ENCODE measurements at places on chromosomes 11 and 22.

- DNase-seq = no peak
These were observed 37.4 kb downstream of the DUSP8 start for GRCh38 chr11:1534682-1535081.

- peak; percentile 53 for DNase-seq
These were observed 25.9 kb upstream of the HTATIP2 start for GRCh38 chr11:20337526-20338154.

- DNase-seq = no peak
These were observed 407.4 kb downstream of the LRRC4C start for GRCh38 chr11:41051919-41052635.

GRCh38 chr22:46484861-46485595, 52.4 kb downstream of the CELSR1 start:
- DNase-seq = no peak

DNA sequence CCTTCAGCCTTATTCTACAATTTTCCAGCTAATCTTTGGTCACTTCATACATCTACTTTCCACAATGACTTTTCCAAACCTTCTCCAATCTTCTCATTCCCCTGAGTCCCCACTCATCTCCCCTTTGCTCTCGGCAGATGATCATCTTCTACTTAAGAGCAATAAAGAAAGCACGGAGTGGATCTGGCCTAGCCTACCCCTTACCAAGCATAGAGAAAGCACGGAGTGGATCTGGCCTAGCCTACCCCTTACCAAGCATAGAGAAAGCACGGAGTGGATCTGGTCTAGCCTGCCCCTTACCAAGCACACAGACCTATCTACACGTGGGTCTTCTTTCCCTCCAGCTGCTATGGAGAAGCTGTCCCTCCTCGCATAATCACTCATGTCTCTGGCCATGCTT, 558.6 kb downstream of the OPCML start:
- DNase-seq = no peak

GRCh38 chr22:38843657-38844314, at the start of gene NPTXR:
Gene NPTXR, minus strand, starts transcription at chr22:38844028.
- DNase-seq = peak; percentile 23

- DNase-seq = no peak
These were observed 4.2 kb upstream of the LIF start for GRCh38 chr22:30250661-30251267.

- DNase-seq = no peak
These were observed 61.8 kb upstream of the UBASH3B start for GRCh38 chr11:122593473-122594420.

- DNase-seq = no peak
These were observed 160.1 kb upstream of the ZC3H12C start for GRCh38 chr11:109933126-109933525.

GRCh38 chr11:121451986-121452608, at the start of gene SORL1:
Gene SORL1, plus strand, starts transcription at chr11:121452314. Its CDS starts 18 bp downstream, at chr11:121452332.
- no peak for DNase-seq

- DNase-seq = no peak
These were observed 4.2 kb downstream of the ALDH3B1 start for GRCh38 chr11:68014157-68014946.

DNA sequence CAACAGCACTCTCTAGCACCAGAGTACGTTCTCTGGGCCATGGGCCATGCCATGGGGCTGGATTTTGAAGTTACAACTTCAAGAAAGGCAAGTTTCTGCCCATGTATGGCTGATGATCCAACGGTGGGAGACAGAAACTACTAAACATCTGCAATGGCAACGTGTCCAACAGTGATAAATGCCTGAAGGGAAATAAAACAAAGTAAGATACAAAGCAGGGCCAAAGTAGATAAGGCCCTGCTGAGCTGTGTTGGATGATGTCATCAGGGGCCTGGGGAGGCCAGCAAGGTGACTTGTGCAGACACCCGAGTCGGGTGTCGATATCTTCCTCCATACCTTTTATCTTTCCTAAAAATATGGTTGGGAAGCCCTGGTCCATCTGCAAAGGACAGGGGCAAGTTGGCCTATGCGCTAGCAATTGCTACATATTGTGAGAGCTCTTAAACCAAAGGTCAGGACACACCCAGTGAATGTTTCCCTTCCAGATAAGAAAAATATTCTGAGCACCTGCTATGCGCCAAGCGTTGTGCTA, 487.2 kb downstream of the MN1 start:
- DNase-seq = no peak

DNA sequence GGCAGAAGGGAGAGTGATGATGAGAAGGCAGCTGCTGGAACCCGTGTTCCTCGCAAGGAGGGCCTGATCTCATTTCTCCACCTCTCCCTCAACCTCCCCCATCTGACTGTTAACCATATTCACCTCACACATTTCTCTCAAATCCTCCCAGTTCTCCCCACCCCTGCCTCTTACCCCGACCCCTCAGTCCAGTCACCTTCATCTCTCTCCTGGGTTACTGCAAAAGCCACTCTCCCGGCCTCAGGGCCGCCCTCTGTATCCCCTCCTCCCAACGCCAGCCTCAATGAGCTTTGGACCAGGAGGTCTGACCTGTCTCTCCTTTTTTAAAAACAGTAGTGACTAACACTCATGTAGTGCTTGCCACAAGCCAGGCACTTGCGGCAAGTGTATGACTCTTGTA, 29.5 kb upstream of the LMO1 start:
- no peak for DNase-seq

GRCh38 chr11:95625164-95625900, 164.2 kb downstream of the FAM76B start:
- no peak for DNase-seq

GRCh38 chr22:37894939-37895670, 11.0 kb upstream of the MICALL1 start:
- no peak for DNase-seq

- DNase-seq = no peak
These were observed 57.5 kb upstream of the TTLL12 start for GRCh38 chr22:43244402-43244801.

DNA sequence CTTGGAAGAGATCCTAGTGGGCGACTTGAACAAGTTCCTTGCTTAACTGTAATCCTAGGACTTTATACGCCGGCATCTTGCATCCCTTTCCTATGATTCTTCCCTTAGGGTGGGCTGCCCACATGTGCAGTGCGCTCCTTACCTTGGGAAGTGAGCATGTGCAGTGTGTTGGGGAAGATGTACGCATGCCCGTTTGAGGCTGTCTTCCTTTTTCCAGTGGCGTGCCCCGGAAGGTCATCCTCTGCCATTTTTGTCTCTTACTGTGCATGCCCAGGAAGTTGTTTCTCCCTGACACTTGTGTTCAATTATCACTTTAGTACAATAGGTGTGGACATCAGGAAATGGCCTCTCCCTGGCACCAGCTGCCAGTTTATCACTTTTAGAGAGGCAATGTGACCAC, 936.5 kb downstream of the TBC1D22A start:
- no peak for DNase-seq

DNA sequence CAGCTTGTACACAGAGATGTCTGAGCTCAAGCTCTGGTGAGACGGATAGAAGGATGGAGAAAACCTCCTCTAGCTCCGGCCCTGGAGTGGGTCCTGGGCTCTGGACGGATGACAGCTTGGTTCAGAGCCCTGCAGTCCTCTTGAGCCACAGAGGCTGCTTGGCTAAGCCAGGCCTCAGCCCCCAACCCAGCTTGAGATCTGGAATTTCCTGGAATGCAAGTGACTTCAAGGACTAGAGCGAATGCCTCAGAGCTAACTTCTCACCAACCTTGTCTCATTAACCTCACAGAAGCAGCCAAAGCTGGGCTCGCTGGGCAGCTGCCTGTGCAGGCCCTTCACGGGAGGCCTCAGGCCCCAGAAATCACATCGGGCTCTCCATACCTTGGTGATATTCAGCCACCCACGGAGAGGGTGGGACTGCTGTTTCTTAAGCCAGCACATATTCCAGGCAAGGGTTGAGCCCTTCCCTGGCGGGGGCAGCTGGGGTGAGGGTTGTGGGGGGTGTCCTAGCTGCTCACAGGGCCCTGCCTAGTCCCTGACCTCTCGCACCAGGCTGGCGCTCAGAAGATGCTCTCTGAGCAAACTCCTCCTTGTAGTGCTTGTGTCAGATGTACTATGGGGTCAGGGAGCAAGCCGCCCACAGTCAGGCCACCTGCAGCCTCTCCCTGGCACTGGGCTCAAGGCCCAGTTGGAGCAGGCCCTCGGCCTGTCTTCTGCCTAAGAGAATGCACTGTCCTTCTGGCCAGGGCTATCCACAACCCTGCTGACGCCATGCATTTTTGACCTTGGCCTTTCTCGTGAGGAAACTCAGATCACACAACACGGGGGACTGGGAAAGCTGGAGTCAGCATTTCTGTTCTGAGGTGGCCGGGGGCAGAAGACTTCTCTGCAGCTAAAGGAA, 73.6 kb upstream of the TTLL12 start:
- DNase-seq = no peak

DNA sequence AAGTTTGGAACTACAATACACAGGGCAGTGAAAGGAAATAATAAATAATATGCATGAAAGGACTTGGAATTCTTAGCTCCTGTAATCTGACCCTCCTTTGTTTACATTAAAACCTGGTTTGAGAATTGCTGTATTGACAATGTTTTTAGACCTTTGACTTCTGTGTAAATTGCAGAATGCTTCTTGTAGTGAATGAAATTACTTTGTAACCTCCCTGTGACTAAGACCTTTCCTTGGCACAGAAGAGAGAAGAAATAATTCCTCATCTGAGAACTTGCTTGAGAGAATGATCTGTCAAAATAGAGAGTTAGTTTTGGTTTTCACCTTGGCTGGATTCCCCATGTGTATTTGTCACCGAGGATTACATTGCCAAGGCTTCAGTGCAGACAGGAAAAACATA, 640.0 kb upstream of the ANO5 start:
- no peak for DNase-seq
